Jurkat, Clone E6-1 (cell line): ENCODE measurements at places on chromosomes 6 and 20.

- DNase-seq = no peak
Measured at GRCh38 chr20:33532753-33533459, 43.0 kb downstream of the CBFA2T2 start.

- DNase-seq = no peak
Measured at GRCh38 chr20:42100137-42100704, 482.0 kb upstream of the CHD6 start.

GRCh38 chr6:64680446-64680845 lies 1026.6 kb downstream of the EYS start:
- no peak for DNase-seq

DNA sequence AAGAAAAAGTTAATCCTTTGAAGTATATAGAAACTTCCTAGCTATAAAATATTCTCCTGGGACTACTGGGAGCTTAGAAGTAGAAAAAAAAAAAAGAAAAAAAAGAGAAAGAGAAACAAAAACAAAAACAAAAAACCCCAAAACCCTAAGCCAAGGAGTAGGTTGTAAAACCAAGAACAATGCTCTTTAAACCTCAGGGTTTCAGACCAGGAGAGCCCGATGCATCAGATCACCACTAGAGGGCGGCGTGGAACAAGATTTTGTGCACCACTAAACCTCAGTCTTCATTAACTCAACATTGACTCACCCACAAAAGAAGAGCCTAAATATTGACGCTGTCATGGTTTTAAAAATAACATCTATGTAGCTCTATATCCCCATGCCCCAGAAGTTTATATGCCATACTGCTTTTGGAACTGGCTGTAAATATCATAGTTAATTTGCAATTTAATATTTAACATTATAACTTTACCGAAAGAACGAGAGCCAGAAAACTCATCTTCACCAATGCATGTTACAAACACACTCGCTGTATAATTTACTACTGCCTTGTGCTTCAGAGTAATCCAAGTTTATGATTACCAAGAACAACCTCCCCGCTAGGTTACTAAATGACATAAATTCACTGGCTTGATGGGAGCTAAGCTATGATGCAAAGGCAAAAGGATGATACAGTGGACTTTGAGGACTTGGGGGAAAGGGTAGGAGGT lies 19.2 kb downstream of the MCUR1 start:
- DNase-seq = peak; percentile 75

- no peak for DNase-seq
Measured at GRCh38 chr6:126795161-126795560, 323.3 kb upstream of the RSPO3 start.

DNA sequence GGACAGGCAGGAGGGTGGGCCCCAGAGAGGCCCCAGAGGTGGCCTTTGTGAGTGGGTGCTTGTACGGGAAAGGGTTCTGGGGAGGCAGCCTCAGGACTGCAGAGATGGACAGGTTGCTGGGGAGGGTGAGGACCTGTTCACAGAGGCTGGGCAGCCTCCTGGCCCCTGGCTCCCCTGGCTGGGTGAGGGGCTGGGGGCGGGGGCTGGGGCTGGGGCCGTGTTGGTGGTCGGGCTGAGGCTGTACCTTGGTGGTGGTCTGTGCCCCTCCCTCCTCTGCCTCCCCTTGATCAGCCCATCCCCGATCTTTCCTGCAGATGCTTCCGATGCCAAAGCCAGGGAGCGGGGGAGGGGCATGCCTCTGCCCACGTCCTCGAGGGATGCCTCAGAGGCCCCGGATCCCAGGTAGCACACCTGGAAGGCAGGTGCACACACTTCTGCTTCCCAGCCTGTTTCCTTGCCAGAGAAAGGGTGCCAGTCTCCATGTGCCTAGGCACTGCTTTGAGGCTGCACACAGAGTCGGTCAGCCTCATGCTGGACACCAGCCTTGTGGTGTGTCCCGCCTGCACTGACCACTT lies 4.8 kb downstream of the TCEA2 start:
- DNase-seq = no peak

DNA sequence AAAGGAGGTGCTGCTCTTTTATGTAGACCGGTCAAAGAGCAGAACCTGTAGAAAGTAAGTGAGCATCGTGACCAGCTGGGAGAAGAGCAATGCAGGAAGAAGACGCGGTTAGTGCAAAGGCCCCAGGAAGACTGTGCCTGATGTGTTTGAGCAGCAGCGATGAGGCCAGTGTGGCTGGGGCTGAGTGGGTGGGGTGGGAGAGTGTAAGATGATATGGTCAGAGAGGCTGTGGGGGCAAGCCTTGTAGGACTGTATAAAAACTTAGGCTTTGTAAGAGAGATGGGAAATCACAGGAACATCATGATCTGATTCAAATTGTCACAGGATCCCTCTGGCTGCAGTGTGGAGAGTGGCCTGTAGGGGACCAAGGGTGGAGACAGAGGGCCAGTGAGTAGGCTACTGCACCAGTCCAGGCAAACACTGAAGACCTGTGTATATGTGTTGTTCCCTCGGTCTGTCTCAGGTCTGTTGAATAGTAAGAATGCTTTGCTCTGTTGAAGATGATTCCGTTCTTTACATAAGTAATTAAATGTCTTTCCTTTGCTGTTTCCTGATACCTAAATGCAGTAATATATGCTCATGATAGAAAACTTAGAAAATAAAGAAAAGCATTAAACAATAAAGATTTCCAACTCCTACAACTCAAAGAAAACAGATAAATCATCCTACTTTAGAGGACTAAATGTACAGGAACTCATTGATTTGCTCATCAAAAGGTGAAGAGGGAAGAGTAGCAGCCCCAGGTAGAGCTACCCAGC lies 23.6 kb upstream of the WFDC2 start:
- no peak for DNase-seq

DNA sequence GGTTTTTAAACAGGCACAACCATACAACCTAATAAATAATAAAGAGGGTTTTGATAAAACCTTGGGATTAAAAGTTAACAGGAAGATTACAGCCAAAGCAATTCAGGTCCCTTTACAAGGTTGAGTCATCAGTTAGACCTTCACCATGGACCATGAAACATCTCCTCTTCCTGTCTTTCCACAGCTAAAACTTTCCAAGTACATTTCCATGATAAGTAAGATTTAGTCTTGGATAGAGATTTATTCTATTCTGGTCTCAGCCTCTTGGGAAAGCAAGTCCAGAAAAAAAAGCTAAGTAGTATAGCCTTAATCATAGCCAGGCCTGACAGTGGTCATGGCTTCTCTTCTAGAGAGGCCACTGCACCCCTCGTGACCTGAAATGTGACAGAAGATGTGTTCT lies 2.9 kb upstream of the PRSS35 start:
- no peak for DNase-seq

DNA sequence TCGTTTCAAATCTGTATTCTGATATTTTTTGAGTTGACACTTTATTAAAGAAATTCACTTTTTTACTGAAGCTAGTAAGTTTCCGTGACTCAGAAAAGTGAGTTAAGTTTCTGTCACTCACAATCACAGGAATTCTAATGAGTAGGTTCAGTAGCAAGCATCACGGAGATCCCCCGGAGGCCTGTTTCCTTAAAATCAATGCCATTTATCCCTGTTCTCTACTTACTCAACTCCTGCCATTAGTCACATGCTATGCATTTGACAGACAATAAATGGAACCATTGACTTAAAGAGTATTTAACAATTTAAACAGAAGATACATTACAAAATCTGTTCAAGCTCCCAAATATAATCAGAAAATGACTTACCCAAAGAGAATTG lies 9.1 kb downstream of the SLC18B1 start:
- DNase-seq = no peak

GRCh38 chr20:8299921-8300320 lies 167.9 kb downstream of the PLCB1 start:
- no peak for DNase-seq

DNA sequence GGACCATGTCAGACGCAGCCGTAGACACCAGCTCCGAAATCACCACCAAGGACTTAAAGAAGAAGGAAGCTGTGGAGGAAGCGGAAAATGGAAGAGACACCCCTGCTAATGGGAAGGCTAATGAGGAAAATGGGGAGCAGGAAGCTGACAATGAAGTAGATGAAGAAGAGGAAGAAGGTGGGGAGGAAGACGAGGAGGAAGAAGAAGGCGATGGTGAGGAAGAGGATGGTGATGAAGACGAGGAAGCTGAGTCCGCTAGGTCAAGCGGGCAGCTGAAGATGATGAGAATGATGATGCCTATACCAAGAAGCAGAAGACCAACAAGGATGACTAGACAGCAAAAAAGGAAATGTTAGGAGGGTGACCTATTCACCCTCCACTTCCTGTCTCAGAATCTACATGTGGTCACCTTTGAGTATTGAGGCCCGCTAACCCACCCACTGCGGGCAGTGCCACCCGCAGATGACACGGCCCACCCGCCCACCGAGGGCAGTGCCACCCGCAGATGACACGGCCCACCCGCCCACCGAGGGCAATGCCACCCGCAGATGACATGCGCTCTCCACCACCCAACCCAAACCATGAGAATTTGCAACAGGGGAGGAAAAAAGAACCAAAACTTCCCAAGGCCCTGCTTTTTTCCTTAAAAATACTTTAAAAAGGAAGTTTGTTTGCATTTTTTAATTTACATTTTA lies 43.3 kb downstream of the MGME1 start:
- DNase-seq = no peak

- no peak for DNase-seq
Measured at GRCh38 chr20:63773571-63774241, 34.1 kb downstream of the SLC2A4RG start.

DNA sequence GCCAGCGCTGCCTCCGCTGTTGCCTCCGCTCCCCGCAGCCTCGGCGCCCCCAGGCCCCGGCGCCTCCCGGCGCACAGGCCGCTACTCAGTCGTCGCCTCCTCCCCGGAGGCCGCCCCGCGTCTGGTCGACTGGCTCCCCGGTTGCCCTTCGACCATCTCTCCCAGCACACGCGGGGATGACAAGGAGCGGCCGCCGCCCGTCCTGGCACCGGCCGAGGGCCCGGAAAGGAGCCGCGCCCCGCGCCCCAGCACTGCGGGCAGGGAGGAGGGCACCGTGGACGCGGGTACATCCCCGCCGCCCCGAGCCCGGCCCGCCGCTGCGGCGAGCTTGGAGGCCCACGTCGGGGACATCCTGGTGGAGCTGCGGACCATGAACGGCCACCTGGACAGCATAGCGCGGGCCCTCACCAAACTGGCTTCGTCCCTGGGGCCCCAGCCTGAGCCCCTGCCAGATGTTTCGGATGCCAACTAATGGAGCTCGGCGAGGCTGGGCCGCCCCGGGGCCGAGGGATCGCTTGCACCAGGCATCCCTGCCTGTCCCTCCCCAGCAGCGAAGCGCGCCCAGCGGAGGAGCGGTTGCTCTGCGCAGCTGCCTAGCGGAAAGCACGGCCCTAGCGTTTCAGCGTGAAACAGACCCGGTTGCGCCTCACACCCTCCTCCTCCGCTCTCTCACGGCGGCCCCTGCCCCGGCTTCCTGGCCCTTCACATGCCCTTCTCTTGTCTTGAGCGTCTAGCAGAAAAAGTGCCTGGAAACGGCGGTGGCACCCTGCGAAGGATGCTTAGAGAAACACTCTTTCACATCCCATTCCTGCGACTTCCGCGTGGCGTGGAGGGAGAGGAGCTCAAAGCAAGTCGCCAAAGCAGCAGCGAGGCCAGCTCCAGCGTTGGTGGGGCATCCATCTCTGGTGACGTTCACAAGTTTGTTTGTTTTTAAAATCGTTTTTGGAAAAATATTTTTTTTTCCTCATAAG lies 285.8 kb upstream of the SUPT3H start:
- no peak for DNase-seq

GRCh38 chr6:75812560-75812959 lies 63.5 kb downstream of the MYO6 start:
- no peak for DNase-seq

DNA sequence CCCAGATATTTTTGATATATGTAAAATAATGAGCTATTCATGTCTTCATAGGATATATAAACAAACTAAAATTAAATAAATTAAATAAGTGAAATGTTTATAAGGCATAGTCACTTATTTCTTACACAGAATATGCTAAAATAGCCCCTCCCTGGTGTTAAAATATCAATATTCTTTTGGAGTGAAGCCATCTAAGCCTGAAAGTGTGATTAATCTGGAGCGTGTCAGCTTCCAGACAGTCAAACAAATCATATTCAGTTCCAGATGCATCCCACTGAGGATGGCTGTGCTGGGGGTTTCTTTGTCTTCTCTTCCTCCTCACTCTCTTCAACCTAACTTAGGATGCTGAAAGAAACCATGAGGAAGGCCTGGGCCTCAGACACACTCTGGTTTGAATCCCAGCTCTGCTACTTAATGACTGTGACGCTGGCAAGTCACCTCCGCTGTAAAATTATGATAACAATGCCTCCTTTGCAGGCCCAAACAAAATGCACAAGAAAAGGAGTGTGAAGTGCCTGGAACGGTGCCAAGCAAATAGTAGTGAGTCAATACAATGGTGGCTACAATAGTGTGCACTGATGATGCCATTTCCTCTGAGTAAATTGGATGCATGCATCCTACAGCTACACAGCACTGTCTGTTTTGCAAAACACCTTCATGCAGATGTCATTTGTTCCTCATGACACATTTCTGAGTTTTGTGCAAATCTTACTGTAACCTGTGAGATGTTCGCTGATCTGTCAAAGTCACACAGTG lies 161.4 kb downstream of the FOXC1 start:
- DNase-seq = peak; percentile 5

GRCh38 chr6:53734473-53735299 lies 60.1 kb upstream of the LRRC1 start:
- peak; percentile 90 for DNase-seq

- DNase-seq = peak; percentile 68
Measured at GRCh38 chr20:52191132-52191915, at the start of gene ZFP64. TSS of gene ZFP64 (minus strand) at chr20:52191779. CDS start at chr20:52191636, 143 bp downstream.

GRCh38 chr20:41599699-41600104 lies 18.5 kb downstream of the CHD6 start:
- no peak for DNase-seq

GRCh38 chr6:148242180-148242579 lies 100.5 kb upstream of the SASH1 start:
- no peak for DNase-seq

DNA sequence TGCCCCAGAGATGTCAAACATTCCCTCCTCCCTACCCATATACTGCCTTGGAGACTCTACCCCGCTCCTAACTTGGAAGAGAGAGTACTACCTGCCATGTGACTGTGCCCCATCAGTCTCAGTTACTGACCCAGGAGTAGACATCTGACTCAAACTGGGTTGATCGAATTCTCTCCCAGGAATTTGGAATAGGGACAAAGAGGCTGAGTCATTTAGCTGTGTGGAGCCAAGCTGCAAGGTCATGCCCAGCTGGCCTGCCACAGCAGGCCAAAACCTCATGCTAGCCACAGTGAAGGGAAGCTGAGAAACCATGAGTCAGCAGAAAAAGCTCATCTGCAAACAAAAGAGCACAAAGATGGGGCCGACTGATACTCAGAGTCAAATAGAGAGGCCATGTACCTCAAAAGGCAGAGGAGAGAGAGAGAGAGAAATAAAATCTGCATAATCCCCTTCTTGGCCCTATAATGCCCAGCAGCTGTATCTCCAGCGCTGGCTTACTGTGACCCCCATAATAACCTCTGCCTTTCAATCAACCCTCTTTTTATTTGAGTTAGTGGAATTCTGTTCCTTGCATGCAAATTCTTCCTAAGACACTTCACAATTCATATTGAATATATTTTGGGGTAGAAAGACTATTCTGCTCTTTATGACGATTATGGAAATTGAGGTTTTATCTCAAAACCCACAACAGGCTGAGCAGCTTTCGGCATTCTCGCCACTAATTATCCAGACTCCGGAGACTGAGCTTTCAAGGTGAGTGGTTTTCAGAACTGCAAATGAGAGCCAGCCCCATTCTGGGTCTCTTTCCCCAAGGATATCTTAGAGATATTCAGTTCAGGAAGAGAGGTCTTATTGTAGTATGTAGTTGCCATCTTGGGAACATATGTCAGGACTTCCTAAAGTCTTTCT lies 21.4 kb upstream of the AKIRIN2 start:
- DNase-seq = no peak

GRCh38 chr6:90131614-90132423 lies 164.8 kb downstream of the BACH2 start:
- DNase-seq = no peak
